ENCODE measurements at places on chromosomes 16 and 17. TPM values are rescaled to one million over a fixed set of nuclear protein-coding genes. Genes with fewer than 3 reads are reported as not detected.
A peak's percentile ranks its signal among the peaks of the same experiment; 100 is the strongest.

Gene PPP1R27
- not detected for total RNA-seq

Gene ZNF319
- total RNA-seq: 9.9 TPM

Gene FOXL1
- 10.5 TPM for total RNA-seq

GRCh38 chr17:38897176-38897575 is 27.3 kb downstream of the LASP1 start:
- peak; percentile 72 for DNase-seq

DNA sequence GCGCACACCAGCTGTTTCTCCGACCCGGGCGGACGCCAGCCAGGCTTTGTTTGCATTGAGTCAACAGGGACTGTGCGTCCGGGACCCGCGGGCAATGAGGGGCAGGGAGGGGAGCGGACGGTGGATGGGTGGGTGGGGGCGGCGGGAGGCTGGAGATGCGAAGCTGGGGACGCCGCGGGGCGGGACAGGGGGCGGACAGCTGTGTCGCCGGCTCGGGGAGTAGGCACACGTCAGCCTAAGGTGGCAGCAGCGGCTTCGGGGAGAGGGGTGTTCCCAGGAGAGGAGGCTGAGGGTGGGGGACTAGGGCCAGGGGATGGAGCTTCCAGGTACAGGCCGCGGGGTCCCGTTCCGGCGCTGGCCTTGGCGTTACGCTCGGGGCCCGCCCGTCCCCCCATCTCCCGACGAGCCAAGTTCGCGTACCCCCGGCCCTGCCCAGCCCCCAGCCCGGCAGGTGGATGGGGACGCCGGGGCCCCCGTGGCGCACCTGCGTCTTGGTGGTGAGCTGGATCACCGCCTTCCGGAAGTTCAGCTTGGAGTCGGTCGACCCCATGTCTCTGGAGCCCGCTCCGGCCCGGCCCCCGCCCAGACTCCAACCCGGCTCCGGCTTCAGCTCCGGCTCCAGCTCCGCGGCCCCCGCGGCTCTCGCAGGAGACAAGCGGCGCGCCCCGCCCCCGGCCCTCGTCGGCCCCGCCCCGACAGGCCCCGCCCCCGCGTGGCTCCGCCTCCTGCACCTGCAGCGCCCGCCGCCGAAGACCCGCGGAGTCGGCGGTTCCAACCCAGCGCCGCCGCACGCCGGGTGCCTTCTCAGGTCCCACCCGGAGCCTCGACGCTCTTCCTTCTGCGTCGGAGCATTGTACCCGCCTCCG is at the start of gene HID1:
TSS of gene HID1 (minus strand) at position 653 of the 866 bp plus-strand sequence. CDS start at position 550, 103 bp downstream.
- DNase-seq: no peak

GRCh38 chr17:15513856-15514459 is 46.5 kb upstream of the CDRT4 start:
- DNase-seq: no peak

DNA sequence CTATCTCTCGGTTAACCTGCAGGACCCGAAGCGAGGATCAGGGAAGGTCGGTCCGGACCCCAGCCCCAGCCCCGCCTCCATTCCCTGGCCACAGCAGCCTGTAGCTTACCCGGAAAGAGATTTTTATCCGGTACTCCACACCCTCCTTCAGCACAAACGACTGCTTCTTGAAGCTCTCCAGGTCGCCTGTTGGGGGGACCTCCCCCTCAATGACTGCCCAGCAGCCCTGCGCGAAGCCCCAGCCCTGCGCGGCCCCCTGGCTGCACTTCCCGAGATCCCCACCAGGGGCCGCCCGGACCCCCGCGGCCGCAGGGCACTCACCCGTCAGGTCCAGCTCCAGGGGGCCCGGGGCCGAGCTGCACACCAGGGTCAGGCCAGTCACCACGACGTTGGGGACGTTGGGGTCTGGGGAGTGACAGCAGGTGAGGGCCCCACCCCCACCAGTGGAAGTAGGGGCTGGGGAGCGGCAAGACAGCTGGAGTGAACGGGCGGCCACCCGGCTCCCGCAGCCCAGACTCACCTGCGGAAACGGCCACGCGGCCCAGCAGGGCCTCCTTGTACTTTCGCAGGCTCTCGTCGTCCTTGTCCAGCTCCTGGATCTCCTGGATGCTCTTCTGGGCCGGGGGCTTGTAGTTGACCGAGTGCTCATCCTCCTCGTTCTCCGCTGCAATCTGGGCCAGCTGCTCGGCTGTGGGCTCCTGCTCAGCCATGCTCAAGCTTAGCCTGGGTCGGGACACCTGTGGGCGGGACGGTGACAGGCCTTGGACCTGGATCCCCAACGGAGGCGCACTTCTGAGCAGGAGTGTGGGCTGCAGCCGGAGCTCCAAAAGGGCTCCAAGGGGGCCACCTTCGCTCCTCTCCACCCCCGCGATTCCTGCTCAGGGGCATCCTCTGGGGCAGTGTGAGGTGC is 1.7 kb downstream of the ARHGDIA start:
- no peak for DNase-seq

DNA sequence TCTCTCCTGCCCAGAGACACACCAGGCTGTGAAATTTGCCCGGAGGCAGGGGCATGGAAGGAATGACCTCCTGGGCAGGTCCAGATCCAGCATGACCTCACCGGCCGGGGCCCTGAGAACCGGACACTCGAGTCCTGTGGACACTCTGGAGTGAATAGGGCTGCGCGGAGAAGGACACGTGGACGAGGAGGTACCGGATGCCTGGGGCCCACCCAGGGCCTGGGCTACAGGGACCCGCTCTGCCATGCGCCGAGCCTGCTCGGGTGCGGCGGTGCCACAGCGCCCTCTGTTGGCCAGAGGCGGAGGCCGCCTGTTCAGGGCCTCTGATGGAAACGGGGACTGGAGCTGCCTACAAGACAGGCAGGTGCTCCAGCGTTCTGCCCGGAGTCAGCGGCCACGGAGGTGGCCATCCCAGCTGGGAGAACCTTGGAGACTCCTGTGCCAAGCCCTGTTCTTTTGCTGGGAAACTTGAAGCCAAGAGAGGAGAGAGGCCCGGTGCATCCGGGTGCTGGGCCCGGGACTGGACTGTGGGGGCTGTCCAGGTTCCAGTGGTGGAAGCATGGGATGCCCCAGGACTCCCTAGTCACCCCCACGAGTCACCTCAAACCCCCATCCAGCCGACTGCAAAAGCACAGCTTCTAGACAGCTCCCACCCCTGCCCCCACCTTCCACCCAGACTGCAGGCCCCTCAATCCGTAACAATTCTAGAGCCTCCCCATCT is 19.3 kb upstream of the NXPH3 start:
- peak; percentile 68 for DNase-seq

Measured in tibial nerve (tissue), 4 donors.